ENCODE measurements at places on chromosomes 7 and 10.
A peak's percentile ranks its signal among the peaks of the same experiment; 100 is the strongest.

- peak; percentile 38 for DNase-seq
These were observed 109.2 kb downstream of the PTPN20 start for GRCh38 chr10:47020471-47020870.

DNA sequence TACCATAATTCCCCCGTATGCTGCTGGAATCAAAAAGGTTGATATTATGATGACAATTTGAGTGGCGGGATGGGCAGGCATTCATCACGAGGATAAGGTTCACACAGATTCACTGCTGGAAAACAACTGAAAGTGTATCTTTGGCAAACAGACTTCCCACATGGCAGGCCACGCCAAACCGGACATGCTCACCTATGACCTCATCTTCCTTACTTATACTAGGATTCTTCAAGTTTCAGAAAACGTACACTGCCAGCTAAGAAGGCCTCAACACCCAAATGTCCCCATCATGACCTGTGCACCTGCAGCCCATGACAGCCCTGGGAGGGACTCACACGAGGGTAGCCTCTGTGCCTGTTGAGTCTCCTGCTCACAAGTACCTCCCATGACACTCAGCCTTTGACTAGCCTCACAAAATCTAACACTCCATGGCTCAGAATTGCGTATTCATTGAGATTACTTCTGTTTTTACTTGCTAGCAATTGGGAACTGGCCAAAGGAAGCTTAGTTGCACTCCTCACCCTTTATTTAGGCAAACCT lies 259.0 kb upstream of the GHITM start:
- no peak for DNase-seq

DNA sequence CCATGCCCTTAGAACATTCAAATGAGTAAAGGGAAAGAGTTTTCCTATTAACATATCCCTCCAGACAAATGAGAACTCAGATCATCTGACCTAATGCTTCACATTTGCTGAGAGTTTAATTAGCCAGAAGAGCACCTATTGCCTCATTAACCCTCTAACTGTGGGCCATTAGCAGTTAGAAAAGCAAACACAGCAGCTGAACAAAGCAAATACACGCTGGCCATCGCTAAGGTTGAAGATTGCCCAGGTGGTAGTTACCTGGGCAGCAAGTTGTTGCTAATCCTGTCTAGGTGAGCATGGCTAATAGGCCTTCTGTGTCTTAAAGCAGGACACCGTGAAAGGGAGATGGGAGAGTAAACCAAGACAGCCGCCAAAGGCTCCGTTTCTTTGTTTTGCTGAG lies 49.9 kb upstream of the UCN3 start:
- no peak for DNase-seq

- DNase-seq: peak; percentile 75
These were observed 70.9 kb downstream of the HHEX start for GRCh38 chr10:92760609-92761008.

- DNase-seq: no peak
These were observed 270.0 kb upstream of the PPP2R2D start for GRCh38 chr10:131630772-131631258.

- no peak for DNase-seq
These were observed 80.6 kb downstream of the RGS10 start for GRCh38 chr10:119461923-119462322.

DNA sequence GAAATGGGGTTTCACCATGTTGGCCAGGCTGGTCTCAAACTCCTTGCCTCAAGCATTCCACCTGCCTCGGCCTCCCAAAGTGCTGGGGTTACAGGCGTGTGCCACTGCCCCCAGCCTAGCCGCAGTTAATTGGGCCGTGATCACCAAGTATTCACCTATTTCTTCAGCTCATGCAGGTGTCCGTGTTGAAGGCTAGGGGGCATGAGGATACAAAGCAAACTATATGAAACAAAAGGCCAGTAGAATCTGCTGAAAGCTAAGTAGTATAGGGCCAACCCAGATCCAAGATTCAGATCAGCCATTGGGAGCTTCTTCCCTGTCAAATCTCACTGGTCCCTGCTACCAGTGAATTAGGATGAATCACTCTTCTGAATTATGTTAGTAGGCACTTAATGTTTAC lies 73.4 kb downstream of the LRRC4 start:
- DNase-seq: no peak

GRCh38 chr10:119407254-119407777 lies 135.2 kb downstream of the RGS10 start:
- no peak for DNase-seq

- DNase-seq: peak; percentile 66
These were observed 244.9 kb downstream of the THSD7A start for GRCh38 chr7:11587048-11587447.

- no peak for DNase-seq
These were observed 37.5 kb upstream of the PFKFB3 start for GRCh38 chr10:6165221-6165725.

DNA sequence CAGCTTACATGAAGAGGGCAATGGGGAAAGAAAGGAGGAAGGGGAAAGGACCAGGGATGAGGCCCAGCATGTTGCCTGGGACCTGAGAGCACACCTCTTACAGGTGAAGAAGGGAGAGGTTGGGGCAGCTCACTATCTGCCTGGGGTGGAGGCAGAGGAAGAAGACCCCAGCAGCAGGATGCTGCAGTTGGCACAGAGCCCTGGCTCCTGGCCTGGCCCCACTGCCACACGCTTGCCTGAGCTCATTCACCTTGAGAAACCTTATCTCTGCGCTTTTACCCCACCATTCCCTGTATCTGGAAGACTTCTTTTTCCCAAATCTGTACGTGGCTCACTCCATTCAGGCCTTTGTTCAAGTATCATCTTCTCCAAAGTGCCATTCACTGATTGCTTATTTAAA lies 147.8 kb upstream of the TMEM72 start:
- no peak for DNase-seq

- DNase-seq: no peak
These were observed 522.5 kb upstream of the LRRN3 start for GRCh38 chr7:110568388-110568787.

GRCh38 chr7:136009488-136010079 lies 32.4 kb upstream of the MTPN start:
- DNase-seq: peak; percentile 69

- DNase-seq: no peak
These were observed 38.4 kb downstream of the DNAJC1 start for GRCh38 chr10:21964983-21965665.

DNA sequence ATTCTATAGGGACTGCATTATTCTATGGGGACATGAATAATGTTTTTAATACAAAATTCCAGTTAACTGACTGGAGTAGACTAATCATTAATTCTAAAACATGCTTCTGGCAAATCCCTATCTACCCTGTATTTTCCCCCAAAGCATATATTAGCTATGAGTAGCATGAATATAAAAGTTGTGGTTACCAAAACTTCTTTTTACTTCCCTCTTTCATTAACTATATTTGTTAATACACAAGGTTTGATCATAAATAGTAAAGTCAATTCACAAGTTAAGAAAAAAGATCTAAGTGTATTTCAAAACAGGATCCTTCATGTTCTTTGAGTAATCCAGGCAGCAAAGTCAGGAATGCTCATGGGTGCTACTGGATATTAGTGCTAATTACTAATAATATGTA lies 2.9 kb upstream of the RALA start:
- no peak for DNase-seq

GRCh38 chr10:4068629-4069028 lies 283.6 kb upstream of the KLF6 start:
- no peak for DNase-seq

- DNase-seq: no peak
These were observed 445.9 kb upstream of the LRRN3 start for GRCh38 chr7:110645060-110645459.

- no peak for DNase-seq
These were observed 34.8 kb upstream of the HNRNPH3 start for GRCh38 chr10:68296843-68297663.

DNA sequence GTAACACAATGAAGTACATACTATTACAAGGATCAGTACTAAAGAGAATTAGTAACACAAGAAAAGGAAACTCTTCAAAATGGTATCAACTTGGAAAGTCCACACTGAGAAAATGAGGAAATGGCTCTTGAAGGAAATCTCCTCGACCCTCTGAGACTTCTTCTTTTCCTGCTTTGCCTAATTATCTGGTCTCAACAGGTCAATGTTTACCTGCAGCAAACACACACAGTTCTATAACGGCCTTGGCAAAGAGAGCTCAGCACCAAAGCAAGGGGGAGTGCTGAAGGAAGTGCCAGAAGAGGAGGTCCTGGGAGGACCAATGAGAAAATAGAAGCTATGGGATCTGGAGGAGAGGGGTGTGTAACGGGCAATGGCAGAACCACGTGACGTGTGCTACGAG lies 21.9 kb downstream of the CHCHD3 start:
- DNase-seq: peak; percentile 1

DNA sequence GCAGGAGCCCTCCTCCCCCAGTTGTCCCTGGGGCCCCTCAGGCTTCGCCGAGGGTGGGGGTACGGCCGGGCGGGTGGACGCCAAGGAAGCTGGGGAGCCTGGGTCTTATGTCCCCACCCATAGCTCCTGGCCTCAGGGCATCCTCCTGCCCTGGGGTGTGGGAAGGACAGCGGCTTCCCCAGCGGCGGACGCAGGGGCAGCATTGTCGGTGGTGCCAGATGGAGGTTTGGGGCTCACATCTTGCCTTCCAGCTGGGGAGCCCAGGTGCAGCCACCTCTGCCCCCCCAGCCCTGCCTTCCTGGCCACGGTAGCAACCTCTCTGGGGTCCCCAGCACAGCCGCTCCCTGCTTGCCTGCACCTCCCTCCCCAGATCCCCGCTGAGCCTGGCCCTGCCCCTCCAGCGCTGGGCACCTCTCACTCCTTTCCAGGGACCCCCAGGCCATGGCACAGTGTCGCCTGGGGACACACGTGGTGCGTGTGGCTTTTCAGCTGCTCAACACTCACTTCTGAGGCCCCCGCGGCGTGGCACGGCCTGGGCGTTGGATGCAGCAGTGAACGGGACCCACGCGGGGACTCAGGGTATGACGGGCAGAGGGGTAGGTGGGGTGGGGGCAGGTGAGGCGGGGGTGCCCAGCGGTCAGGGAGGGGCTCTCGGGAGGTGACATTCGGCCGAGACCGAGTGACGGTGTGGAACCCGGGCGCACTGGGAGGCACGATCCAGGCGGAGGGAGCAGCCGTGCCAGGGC lies 53.1 kb downstream of the UNCX start:
- no peak for DNase-seq

DNA sequence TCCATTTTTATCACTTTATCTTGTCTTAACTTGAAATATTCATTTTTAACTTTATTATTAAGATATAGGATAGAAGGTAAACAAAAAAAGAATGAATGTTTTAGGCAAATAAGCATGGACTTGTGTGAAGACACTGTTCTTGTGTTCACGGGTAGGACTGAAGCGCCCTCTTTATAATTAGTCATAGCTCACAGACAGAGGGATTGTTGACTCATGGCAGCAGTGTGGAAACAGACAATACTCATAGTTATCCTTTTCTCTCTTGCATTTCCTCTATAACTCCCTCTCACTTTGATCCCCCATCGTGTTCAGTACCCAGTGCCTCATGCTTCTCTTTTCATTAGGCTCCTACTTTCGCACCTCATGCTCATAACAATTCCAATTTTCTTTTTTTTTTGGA lies 731.8 kb downstream of the PHTF2 start:
- DNase-seq: no peak

DNA sequence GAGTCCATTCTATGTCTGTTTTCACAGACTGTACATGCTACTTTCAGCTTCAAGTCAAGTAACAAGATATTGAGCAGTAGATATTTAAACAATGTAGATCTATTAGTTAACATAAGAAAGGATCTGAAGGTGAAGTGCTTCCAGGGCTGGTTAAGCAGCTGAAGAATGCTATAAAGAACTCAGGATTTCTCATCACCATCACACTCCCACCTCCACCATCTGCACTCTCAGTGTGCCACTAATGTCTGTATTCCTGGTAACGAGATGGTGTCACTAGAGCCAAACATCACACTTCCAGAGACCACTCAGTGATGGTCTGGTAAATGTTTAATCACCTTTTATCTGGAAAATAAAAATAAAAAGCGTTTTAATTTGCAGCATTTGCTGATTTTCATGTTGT lies 224.0 kb upstream of the FERD3L start:
- DNase-seq: no peak

DNA sequence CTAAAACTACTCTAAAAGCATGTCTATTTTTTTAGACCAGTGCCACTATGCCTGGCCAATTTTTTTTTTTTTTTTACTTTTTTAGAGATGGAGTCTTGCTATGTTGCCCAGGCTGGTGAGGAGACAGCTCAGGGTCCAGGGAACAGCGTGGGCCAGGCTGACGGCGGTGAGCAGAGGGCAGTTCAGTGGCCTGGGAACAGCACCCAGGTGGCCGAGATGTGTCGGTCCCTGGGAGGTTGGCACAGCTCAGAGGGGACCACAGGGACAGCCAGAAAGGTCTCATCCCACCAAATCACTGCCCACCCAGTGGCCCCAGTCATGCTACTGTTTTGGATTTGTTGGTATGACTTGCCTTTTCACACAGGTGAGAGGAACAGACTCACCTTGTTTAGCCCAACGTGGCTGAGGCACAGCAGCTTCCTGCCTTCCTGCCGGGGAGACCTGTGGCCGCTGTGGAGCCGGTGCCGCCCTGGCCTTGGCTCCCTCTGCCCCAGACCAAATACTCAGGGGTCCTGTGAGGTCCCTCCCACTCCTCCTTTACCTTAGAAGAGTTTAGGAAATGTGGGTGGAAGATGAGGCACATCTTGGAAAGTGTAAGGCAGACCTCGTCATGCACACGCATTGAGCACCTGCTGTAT lies 109.6 kb downstream of the PTPRE start:
- no peak for DNase-seq

DNA sequence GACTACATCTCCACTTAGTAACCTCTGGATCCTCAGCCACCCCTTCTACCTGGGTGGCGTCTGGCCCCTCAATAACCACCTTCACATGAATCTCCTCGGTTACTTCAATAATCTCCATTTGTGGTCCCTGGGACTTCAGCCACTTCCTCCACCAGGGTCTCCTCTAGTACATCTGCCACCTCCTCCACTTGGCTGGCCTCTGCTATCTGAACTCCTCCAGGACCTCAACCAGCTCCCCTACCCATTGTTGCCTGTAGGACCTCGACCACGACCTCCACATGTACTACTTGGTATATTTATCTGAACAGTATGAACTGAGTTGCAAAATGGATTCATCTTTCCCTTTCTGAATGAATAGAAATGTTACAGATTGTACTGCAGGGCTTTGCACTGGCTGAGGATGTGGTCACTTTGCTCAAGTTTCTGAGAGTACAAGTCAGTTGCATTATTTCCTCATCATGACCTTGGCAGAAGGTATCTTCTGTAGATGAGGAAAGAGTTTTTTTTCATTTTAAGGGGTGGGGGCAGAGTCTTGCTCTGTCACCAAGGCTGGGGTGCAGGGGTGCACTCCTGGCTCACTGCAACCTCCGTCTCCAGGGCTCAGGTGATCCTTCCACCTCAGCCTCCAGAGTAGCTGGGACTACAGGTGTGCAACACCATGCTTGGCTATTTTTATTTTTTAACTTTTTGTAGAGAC lies 36.0 kb downstream of the MAT1A start:
- DNase-seq: no peak

DNA sequence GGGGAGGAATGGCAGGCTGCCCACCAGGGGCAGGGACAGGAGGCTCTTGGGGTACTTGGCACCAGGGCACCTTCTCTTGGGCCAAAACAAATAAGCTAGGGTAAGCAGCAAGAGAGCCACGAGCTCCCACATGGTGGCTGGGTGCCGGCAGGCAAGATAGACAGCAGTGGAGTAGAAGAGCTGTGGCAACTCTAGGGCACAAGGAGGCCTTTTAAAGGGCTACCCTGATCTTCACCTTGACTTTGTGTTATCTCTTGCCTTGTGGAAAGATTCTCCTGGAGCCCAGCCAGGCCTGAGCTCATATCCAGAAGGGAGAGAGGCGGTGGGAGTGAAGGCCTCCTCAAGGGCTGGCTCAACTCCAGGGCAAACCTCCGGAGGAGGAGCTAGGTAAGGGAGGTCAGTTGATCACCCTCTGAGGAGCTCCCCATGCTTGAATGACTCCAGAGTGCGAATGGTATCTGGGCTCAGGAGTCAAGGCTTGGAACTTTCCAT lies at the start of gene CYP17A1:
TSS of gene CYP17A1 (minus strand) at position 184 of the 492 bp plus-strand sequence. CDS start at position 132, 52 bp downstream.
- no peak for DNase-seq

Data from OCI-M1 (cell line).